Heart left ventricle (tissue), 16 donors: ENCODE measurements at places on chromosomes 6 and 20. TPM values are rescaled to one million over a fixed set of nuclear protein-coding genes. Genes with fewer than 3 reads are reported as not detected.
A peak's percentile ranks its signal among the peaks of the same experiment; 100 is the strongest.

GRCh38 chr6:110319843-110320242, 38.3 kb downstream of the METTL24 start:
- no peak for DNase-seq

Gene NNAT
- polyA plus RNA-seq: 0.23 TPM

GRCh38 chr6:169851641-169852503, 100.5 kb downstream of the ERMARD start:
- peak; percentile 54 for DNase-seq

- DNase-seq: no peak
Observed at GRCh38 chr6:30329331-30329730, 2.6 kb downstream of the TRIM39 start.

Gene MUCL3
- 0.03 TPM for polyA plus RNA-seq

DNA sequence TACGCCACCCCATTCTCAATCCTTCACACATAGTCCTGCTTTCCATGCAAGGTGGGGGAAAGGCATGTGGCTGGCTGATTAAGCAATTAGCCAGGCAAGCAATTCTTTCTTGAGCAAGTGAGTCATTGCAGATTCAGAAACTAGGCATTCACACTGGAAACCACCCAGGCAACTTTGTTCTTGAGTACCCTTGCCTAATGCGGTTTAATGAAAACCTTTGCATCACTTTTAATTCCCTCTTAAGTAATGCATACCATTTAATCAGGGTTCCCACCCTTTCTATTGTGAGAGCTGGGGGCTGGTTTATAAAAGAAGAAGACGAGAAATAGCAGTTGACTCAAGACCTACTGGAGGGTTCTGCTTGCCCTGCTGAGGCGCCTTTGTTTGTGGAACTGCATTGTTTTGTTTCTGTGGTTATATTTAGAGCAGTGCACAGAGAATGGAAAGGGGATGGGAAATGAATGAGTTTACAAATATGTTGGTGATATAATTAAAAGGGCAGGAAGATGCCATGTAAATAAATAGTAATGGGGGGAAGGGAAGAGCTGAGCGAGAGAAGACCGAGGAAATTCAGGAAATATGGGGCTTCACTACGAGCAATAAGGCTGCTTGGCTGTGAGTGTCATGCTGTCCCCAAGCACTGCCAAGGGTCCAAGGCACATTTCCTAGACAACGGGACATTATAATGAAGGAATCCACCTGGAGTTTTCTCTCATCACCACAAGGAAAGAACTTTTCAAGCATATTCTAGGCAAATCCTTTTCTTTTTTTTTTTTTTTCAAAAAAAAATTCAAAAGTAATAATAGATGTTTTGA, 48.8 kb upstream of the TSHZ2 start:
- DNase-seq: no peak

DNA sequence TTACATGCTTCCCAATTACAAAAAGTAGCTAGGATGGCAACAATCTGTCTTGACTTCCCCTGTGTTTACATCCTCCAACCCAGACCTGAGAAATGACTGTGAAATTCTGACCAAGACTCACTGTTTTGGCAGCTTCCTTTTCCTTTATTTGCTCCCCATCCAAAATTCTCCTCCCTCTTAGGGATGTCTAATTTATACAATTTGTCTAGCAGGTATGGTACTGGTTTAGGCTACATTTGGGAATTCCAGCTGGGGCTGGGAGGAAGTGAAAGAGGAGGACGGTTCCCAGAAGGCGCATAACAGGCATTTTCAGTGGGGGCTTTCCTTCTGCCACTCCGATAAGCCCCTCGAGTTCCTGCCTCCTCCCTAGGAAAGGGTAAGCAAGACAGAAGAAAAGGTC, 231.5 kb upstream of the BTBD3 start:
- no peak for DNase-seq

Gene C20orf141
- polyA plus RNA-seq: not detected

Gene GFRA4
- not detected for polyA plus RNA-seq

DNA sequence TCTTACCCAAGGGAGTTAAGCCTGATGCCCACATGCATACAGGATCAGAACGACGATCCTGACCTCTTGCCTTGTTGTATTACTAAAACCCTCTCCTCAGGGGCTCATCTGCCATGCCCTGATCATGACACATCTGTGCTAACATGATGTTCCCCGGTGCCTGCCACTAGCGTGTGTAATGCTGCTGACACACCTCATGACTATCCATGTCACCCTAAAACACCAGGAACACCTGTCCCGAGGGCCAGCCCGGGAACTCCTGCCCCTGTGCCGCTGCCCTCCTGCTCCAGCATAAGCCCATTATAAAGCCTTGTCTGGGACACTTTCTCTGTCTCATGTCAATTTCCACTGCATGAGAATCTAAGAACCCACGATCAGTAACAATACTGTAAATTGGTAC, 7.6 kb downstream of the SERPINB6 start:
- DNase-seq: no peak

- DNase-seq: peak; percentile 82
Observed at GRCh38 chr6:157669747-157670216, 153.3 kb upstream of the SNX9 start.

Gene UBD
- polyA plus RNA-seq: 0.21 TPM

Gene MOG
- 2.9 TPM for polyA plus RNA-seq

Gene OGFRL1
- polyA plus RNA-seq: 3.6 TPM
